Activated CD8-positive, alpha-beta memory T cell treated with anti-CD3 and anti-CD28 coated beads for 1 hour (primary cell): ENCODE measurements at places on chromosomes 7 and 10.

DNA sequence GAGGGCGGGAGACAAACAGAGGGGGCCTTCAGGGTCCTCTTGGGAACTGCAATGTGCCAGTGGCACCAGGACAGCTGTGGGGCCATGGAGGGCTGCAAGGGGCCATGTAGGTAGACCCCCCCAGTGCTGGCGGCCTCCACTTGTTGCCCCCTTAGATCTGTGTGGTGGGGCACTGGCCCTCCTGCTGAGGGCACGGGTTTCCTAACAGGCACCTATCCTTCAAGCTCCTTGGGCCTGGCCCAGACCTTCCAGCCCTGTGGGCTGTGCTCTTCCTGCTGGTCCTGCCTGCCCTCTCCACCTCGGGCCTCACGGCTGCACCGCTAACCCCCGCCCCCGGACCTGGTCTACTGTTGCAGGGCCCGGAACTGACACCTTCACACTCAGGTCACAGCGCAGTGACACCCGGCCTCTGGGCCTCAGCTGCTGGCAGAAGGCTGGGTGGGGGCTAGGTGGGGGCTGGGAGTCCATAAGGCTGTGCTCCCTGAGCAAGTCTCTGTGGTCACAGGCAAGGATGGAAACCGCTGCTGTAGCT is 12.6 kb downstream of the RASGEF1A start:
- no peak for DNase-seq

- no peak for DNase-seq
Observed at GRCh38 chr7:151071032-151071866, 9.4 kb downstream of the FASTK start.

GRCh38 chr10:51699145-51699474 is 285 bp downstream of the CSTF2T start:
- DNase-seq = no peak

GRCh38 chr7:79862447-79863210 is 272.0 kb upstream of the GNAI1 start:
- no peak for DNase-seq

GRCh38 chr7:157009778-157010587 is 480 bp downstream of the MNX1 start:
- no peak for DNase-seq
